ELR (cell line): ENCODE measurements at places on chromosomes 16 and 17.

- no peak for DNase-seq
These were observed 34.8 kb downstream of the CYB5D2 start for GRCh38 chr17:4177806-4178205.

GRCh38 chr16:52741351-52741750, 194.4 kb upstream of the TOX3 start:
- no peak for DNase-seq

DNA sequence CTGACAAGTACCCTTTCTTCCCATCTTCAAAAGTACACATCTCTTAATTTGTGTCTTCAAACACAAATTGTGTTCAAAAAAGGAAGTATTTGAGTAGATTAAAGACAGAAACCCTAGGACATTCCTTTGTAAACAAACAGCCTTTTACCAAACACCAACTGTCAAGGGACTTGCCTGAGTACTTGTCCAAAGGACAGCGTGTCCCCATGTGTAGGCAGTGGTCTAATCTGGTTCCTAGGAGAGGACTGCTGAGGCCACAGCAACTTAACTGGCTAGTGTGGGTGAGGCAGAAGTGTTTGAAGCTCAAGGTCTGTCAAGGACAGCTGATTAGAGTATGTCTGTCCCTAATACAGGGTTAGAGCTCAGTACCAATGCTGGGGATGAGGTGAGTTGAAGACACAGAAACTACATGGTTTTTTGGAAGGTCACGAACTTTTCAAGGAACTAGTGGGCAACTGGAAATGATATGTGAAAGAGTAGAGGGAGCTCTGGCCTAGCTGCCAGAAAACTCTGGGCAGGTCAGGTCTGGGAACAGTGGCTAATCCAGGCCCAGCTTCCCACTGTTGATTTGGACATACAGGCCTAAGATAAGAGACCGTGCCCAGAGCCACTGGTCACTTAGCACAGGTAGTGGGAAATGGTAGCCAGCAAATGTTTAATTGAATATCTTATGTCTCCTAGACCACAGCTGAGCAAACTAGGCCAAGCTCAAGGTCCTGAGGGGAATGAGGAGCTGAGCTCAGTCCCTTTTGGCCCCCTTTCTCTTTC, 10.1 kb downstream of the HMOX2 start:
- no peak for DNase-seq

- peak; percentile 8 for DNase-seq
These were observed 199.8 kb downstream of the CYB561 start for GRCh38 chr17:63246344-63246743.

DNA sequence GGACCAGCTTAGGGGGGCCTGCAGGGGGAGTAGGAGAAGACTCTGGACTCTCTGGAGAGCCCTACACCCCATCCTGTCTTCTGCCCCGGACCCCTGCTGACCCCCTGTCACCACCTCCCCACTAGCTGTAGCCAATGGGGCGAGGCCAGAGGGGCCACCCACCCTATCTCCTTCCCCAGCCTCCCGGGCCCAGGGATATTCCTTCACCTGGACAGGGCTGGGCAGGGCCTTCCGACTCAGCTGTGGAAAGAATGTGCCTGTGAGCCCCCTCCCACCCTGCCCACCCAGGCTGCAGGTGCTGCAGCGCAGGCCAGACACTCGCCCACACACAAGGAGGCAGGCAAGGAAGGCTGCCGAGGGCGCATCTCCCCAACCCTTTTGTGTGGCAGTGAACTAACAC, 23.0 kb downstream of the TSPOAP1 start:
- no peak for DNase-seq

DNA sequence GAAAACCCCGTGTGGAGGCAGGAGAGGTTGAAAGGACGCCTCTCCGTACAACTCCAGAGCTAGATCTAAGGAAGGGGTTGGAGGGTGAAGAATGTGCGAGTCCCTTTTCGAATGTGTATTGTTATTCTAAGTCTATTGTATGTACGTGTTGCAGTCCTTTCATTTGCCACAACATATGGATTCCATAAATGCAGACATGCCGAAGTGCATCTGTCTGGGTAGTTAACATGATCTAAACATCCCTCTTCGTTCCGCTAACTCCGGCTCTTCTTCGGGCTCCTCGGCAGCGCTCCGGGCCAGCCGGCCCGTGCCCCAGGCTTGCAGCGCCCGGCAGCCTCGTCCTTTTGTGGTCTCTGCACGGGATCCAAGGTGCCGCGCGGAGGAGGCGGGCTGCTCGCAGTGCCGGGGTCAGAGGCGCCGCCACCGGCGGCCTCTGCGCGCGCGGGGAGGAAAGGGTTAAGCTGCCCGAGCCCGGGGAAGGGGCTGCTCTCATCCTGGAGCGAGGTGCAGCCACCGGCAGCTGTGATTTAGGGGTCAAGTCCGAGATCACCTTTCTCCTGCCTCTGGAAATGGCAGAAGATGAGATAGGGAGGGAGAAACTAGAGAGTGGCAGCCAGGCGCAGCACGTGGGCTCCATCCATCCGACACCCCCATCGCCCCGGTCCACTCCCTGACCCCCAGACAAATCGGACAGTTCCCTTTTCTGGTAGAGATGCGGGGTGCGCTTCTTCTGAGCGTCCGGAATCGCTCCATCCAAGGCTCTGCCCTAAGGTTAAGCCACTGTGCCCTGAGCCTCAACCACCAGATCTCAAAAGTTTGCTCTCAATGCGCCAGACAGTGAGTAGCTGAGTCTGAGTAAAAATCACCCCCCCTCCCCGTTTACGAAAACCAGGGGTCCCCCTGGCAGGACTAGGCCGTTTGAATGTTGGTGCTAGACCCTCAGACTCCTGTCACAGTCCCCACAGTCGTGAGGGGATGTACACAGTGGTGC, 15.1 kb upstream of the ZFHX3 start:
- no peak for DNase-seq

GRCh38 chr16:8946544-8946943, 17.2 kb downstream of the USP7 start:
- DNase-seq = no peak

DNA sequence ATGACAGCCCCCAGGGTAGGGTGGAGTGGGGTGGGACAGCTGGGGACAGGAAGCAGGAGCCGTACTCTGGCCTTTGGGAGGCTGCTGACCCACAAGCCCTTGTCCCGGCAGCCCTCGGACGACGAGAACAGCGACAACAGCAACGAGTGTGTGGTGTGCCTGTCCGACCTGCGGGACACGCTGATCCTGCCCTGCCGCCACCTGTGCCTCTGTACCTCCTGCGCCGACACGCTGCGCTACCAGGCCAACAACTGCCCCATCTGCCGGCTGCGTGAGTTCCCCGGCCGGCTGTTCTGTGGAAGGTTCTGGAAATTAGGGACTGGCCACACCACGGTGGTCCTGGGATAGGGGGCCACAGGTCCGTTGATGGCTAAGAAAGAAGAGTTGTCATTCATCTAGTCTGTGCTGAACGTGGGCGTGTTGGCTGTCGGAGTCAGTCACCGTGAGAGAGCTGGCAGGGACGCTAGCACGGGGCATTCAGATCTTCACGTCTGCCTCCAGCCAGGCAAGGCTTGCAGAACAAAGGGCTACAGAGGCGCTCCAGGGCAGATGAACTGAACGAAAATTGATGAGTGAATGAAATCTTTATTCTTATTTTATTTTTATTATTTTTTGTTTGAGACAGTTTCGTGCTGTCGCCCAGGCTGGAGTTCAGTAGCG, 19.8 kb upstream of the NUDT16L1 start:
- no peak for DNase-seq

GRCh38 chr17:48037036-48037837, at the start of gene COPZ2:
TSS of gene COPZ2 (minus strand) at chr17:48037797. CDS start at chr17:48037777, 20 bp downstream.
- peak; percentile 81 for DNase-seq

- no peak for DNase-seq
These were observed 236.7 kb upstream of the CIBAR2 start for GRCh38 chr16:85348911-85349334.

GRCh38 chr17:36124879-36125824, 21.5 kb downstream of the CCL4 start:
- no peak for DNase-seq

- DNase-seq = no peak
These were observed 17.0 kb downstream of the PIK3R5 start for GRCh38 chr17:8948462-8948861.

GRCh38 chr16:27566417-27566816, 16.5 kb downstream of the KATNIP start:
- DNase-seq = no peak

DNA sequence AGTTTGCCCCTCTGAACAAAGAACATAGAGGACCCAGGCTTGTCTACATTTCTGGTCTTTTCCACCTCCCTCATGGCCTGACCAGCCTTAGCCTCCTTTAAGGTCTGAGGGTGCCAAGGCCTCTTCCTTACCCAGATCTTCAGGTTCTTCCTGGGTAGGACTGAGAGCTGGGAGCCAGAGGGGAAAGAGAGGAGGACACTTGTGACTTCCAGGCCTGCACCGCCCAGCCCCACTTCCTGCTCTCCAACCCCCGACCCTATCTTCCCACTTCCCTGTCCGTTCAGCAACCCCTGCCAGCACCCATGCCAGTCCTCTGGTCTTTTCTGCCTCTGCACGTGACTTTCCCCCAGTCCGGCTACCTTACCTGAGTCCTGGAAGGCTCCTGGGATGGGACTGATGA, 534 bp downstream of the PRSS36 start:
- no peak for DNase-seq

DNA sequence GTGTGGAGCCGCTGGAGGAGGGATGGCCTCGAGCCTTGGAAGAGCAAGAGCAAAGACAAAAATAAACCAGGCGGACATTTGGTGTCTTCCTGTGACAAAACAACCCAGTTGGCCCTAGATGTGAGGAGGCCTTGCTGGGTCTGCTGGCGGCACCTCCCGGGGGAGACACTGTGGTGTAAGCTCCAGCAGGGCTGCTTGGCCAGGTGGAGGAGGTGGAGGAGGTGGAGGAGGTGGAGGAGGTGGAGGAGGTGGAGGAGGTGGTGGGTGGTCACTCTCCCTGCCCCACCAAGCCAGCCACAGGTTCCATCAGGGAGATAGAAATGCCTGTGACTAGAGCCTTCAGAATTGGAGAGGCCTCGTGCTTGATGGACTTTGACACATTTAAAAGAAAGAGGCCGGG, 32.1 kb downstream of the DBNDD1 start:
- no peak for DNase-seq

GRCh38 chr16:58456193-58456592, 43.8 kb upstream of the NDRG4 start:
- DNase-seq = no peak

- DNase-seq = no peak
These were observed 1469.3 kb downstream of the CDH8 start for GRCh38 chr16:60566901-60567300.

DNA sequence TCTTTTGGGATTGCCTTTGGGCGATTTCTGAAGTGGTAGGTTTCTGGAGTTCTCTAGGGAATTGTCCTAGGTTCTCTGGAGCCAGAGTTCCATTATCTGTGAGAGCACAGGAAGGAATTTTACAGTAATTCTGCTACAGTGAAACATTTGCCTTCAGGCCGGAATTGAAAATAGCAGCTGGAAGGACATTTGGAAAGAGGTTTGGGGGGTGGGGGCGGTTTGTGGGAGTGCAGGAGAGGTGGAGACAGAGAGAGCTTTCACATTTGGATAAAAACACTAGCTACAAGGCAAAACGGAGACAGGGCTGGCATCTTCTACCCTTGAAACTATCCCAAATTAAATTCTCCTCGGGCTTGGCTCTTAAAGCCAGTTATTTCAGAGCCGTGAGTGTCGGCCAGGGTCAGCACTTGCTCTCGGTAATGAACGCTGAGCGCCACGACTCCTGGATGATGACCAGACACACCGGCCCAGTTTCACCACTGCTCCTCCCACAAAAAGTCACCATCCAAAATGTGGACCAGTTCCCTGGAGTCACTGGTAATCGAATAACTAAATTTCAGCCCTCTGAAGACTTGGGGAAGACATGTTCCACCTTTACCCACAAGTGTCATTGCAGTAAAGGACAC, 67.7 kb upstream of the TANC2 start:
- peak; percentile 32 for DNase-seq

GRCh38 chr17:22469941-22470340, 777.6 kb downstream of the KCNJ18 start:
- DNase-seq = no peak

GRCh38 chr16:81554979-81555378, 110.4 kb downstream of the CMIP start:
- no peak for DNase-seq

DNA sequence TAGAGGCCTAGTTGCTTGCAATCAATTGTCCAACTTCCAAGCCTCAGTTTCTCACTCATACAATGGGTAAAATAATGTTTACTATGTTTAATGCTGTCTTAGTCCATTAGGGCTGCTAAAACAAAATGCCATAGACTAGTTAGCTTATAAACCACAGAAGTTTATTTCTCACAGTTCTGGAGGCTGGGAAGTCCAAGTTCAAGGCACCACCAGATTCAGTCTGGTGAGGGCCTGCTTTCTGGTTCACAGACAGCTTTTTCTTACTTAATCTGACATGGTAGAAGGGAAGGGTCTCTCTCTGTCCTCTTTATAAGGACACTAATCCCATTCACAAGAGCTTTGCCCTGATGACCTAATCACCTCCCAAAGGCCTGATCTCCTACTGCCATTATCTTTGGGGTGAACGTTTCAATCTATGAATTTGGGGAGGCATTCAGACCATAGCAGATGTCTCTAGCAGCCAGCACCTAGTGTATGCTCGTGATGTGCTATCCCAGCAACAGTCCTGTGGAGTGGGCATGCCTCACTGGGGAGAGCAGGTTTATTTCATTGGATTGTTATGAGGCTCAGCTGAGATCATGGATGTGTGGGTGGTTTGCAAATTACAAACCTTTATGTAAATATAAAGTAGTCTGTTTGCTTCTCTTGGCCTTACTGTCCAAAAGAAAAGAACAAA, 25.2 kb downstream of the YPEL2 start:
- no peak for DNase-seq

GRCh38 chr17:43616852-43617251, 44.9 kb downstream of the MEOX1 start:
- no peak for DNase-seq

GRCh38 chr16:74113545-74113944, 183.1 kb upstream of the PSMD7 start:
- no peak for DNase-seq

GRCh38 chr16:4944333-4945281, 7.7 kb upstream of the PPL start:
- peak; percentile 96 for DNase-seq

DNA sequence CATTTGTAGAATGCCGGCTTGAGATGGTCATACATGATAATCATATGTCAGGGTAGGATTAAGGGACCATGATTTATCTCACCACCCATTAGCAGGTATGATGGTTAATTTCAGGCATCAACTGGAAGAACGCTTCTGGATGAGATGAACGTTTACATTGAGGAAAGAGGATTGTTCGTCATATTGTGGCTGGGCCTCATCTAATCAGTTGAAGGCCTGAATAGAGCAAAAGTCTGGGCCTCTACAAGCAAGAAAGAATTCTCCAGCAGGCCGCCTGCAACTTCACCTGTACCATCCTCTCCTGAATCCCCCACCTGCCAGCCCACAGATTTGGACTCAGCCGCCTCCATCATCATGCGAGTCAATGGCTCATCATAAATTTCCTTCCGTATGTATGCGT, 30.6 kb upstream of the XYLT1 start:
- DNase-seq = no peak

- DNase-seq = peak; percentile 87
These were observed 820 bp downstream of the TLCD1 start for GRCh38 chr17:28725166-28725659.

- no peak for DNase-seq
These were observed 36.3 kb downstream of the PITPNC1 start for GRCh38 chr17:67413388-67413787.

- no peak for DNase-seq
These were observed 2.8 kb upstream of the SOCS1 start for GRCh38 chr16:11258553-11259492.

GRCh38 chr17:56675876-56676660, 82.6 kb downstream of the NOG start:
- no peak for DNase-seq

- no peak for DNase-seq
These were observed 476.2 kb downstream of the HAPSTR1 start for GRCh38 chr16:9567666-9568065.
